HCT116 (cell line): ENCODE measurements at places on chromosomes 2 and 18. TPM values are rescaled to one million over a fixed set of nuclear protein-coding genes. Genes with fewer than 3 reads are reported as not detected.

ANKRD36 gene
- total RNA-seq, result 16.5 TPM

MSH2 gene
- 54.9 TPM for total RNA-seq

OSR1 gene
- 2.6 TPM for total RNA-seq

STARD6 gene
- total RNA-seq, result not detected
